Coronary artery (tissue), 2 donors: ENCODE measurements at places on chromosomes 16 and 17.
A peak's percentile ranks its signal among the peaks of the same experiment; 100 is the strongest.

- DNase-seq, result no peak
Observed at GRCh38 chr17:67659028-67659427, 58.7 kb upstream of the NOL11 start.

DNA sequence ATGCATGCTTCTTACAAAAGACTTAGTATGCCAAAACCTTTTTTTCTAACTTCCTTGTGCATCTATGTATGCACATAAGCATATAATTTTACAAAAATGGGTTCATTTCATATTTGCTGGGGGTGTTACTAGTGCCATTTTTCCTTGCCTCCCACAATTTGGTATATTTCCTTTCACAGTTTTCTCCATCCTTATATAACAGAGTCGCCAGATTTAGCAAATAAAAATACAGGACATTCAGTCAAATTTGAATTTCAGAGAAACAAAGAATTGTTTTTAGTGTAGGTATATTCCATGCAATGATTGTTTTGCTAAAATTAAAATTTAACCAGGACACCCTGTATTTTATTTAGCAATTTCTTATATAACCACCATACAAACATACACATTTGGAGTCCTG is 4.0 kb upstream of the FBXO39 start:
- DNase-seq, result no peak

- no peak for DNase-seq
Observed at GRCh38 chr17:45575126-45575885, 84.8 kb upstream of the PLEKHM1 start.

- DNase-seq, result no peak
Observed at GRCh38 chr17:57615836-57616757, 129.0 kb downstream of the CCDC182 start.

- DNase-seq, result peak; percentile 76
Observed at GRCh38 chr16:89565506-89566372, 5.3 kb downstream of the RPL13 start.

- DNase-seq, result no peak
Observed at GRCh38 chr17:58277107-58277801, 3.5 kb downstream of the MPO start.

- no peak for DNase-seq
Observed at GRCh38 chr17:56136301-56136700, 17.0 kb upstream of the ANKFN1 start.

GRCh38 chr16:82864332-82865040 is 237.7 kb downstream of the CDH13 start:
- no peak for DNase-seq

DNA sequence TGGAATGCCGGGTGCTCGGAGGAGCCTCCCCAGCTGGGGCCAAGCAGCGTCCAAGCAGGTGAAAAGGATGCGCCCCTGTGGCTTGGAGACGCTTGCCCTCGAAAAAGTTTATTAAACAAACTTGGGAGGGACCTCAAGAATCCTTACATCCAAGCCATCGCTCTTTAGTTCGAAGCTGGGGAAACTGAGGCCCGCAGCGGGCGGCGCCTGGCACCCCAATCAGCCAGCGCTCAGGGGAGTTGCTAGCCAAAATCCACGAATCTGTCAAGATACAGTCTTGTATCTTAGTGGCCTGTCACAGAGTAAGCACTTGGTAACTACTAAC is 553 bp upstream of the B9D1 start:
- DNase-seq, result no peak

DNA sequence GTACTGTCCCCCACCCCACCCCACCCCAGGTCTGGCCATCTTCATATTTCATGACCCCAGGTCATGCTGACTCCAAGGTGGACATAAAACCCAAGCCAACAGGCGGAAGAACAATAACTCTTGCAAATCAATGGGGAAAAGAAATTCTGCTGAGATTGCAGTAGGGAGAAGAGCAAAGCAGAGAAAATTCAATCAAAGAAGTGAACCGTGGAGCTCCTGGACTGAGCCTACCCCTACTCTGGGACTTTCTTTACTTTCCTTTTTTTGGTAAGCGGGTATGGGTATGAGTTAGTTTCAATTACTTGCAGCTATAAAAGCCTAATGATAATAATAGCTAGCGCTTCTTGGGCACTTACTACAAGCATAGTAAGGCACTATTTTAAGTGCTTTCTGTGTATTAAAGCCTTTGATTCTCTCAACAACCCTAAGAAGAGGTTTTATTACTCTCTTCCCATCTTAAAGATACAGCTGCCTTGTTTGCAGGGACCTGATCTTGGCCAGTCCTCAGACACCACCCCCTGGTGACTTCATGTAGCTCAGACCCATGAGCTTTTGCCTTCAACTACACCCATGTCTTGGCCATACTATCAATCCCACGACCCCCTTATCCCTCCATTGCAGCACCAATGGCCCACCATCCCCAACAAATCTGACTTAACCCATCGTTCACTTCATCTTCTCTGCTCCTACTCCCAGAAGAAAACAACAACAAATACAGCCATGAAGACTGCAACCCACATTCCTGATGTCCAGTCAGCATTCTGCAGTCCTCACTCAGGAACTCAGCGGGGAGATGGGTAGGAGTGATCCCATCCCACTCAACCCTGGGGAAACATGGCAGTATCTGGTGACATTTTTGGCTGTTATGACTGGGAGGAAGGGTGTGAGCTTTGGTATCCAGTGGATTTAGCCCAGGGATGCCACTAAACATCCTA is 4.4 kb downstream of the GGA2 start:
- no peak for DNase-seq

DNA sequence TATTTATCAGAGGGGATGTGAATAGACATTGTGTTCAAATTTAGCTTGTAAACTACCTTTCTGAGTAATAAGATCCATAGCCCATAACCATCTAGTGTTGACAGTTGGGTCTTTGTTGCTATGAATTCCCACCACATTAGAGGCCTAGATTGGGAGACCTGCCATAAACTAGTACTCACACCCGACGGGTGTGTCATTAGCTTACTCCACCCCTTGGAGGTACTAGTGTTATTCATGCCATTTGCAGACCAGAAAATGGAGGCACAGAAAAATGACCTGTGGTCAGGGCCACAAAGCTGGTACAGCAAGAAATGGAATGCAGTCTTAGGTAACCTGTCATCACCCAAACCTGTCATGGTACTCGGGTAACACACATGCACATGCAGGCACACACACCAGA is 41.3 kb upstream of the BCAR1 start:
- no peak for DNase-seq

GRCh38 chr16:66578651-66579531 is at the start of gene CMTM2:
Gene CMTM2, plus strand, starts transcription at chr16:66579463. Its CDS starts 145 bp downstream, at chr16:66579608.
- DNase-seq, result no peak

- no peak for DNase-seq
Observed at GRCh38 chr16:25371342-25371741, 113.7 kb upstream of the ZKSCAN2 start.

DNA sequence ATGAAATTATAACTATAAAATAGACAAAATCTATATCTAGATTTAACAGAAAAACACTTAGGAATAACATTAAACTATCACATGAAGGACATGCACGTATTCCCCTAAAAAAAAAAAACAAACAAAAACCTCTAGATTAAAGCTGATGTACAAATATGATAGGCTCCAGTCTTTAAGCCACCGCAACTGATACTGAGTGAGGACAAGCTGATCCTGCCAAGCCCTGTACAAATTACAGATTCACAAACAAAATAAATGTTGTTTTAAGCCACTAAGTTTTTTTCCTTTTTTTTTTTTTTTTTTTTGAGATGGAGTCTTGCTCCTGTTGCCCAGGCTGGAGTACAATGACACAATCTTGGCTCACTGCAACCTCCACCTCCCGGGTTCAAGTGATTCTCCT is 35.3 kb downstream of the SMURF2 start:
- DNase-seq, result no peak

GRCh38 chr17:65173284-65173793 is 36.2 kb downstream of the RGS9 start:
- no peak for DNase-seq

- DNase-seq, result peak; percentile 65
Observed at GRCh38 chr17:17868641-17869522, 32.1 kb upstream of the SREBF1 start.

DNA sequence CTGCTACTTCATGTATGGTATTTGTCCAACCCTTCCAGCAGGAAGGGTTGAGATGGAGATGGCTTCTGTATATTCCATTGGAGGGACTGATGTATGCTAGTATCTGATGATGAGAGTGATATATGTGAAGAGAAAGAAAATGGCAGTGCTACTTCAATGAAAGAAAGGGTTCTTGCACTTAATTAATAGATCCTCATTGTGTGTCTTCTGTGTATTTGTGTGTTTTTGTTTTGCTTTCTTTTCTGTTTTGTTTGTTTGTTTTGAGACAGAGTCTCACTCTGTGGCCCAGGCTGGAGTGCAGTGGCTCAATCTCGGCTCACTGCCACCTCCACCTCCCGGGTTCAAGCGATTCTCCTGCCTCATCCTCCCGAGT is 61.2 kb upstream of the CRYM start:
- DNase-seq, result no peak

DNA sequence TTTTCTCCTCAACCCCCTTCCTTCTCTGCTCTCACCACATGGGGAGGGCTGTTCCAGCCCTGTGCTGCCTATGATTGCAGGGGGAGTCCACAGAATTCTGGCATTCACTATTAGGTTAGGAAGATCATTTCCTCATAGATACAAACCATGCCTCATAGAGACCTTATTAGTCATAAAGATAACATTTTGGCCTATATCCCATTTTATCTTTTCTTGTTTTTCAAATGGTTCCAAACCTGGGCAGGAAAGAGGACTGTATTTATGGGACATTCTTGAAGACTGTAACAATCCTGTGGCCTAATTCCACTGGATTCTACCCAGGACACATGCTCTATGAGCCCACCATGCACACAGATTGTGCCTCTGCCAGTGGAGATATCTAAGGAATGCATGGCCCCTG is 51.7 kb downstream of the ASIC2 start:
- DNase-seq, result no peak

DNA sequence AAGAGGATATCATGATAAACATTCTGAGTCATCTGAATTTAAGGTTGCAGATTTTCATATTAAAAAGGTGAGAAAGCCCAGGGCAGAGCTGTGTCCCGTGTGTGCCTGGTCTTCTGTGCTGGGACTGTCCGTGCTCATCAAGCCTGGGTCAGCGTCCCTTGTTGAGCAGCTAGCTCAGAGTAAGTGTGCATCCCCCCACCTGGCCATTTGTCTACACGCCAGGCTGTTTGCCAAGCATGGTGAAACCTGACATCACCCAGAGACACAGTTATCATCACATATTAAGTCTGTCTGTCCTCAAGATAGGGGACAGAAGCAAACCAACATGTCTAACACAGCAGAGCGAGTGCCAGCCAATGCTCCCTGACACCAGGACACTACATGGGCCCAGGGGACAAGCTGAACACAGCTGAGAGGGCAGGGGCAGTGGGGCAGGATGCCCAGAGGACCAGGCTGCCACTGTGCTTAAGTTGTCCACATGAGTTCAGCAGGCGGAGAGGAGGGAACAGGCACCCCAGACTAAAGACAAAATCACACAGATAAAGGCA is 57.9 kb upstream of the CNEP1R1 start:
- DNase-seq, result no peak

GRCh38 chr17:876272-876671 is 94.1 kb downstream of the MRM3 start:
- DNase-seq, result no peak

- DNase-seq, result no peak
Observed at GRCh38 chr17:55411463-55411855, 10.2 kb downstream of the MMD start.

DNA sequence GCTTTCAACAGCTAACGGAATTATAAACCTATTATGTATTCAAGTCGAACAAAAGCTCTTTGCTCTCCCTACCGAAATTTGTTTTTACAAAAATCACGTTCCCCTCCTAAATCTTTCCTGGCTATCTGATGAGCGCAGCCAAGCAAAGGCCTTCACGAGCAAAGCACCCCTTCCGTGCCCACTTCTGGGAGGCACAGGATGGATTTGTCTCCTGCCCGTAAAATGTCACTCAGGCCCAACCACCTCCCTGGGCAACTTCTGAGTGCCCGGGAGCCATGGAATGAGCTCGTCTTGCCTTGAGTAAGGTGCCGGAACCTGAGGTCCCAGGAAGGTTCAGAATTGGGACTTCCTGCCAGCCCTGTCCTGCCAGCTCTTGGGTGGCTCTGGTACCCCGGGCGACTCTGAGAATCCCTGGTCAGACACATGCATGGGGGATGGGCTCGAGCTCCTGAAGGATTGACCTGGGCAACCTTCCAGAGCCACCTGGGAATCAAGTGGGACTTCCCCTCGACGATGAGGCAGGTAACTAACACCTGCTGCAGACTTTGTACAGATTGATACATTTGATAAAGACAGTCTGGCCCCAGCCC is 19.8 kb downstream of the SLC7A5 start:
- no peak for DNase-seq

- DNase-seq, result no peak
Observed at GRCh38 chr16:53220585-53220984, 165.8 kb downstream of the CHD9 start.

- no peak for DNase-seq
Observed at GRCh38 chr16:37511-37910, 15.9 kb downstream of the POLR3K start.

DNA sequence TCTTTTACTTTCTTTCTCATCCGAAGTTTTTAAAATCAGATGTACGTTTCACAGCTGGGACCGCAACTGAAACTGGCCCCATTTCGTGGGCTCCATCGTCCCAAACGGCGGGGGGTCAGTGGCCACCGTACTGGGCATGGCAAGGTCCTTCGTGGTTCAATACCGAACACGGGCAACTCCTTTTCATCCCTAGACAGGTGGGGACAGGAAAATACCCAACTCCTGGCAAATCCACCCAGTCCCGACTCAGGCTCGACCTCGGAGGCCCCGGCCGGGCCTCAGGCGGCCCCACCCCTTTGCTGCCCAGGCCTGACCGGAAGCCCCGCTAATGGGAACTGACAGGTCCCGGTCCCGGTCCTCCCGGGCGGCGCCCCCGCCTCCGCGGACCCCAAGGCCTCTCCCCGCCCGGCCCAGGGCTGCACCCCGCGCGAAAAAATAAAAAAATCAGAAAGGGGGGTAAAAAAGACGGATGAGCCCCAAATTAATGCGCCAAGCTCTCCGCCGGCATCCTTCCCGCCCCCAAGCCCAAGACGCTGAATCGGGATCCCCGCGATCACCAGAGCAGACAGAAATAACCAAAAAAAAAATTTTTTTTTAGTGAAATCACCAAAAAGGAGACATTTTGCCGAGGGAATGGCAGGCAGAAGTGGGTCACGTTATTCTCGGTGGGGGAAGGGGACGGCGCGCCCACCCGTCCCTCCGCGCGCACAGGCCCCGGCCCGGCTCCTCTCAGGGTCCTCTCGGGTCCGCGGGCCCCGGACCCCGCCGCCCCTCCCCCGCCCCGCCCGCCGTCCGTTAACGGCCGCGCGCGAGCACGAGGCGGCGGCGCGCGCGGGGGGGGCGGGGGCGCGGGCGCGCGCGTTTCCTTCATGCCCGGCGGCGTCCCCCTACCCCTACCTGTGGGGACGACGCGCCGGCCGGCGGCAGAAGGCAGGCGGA is 562 bp downstream of the ZC3H7A start:
- peak; percentile 89 for DNase-seq

GRCh38 chr17:36183001-36183971 is 6.8 kb upstream of the TBC1D3B start:
- no peak for DNase-seq

DNA sequence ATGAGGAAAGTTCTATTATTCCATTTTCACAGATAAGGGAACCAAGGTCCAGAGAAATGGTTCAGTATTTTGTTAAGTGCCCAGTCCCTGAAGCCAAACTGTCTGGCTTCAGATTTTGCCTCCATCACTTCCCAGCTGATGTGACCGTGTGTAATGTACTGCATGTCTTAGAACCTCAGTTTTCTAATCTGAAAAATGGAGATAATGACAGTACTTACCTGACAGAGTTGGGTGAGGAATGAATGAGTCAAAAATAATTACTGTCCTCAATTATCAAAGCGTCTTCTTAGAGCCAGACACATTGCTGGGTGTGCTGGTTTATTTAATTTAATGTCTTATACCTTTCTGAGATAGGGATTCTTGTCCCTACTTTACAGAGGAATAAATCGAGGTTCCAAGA is 6.7 kb downstream of the ZNF668 start:
- DNase-seq, result no peak
